Inflammatory macrophage treated with lipopolysaccharide for 1 hour (primary cell): ENCODE measurements at places on chromosomes 12 and 14.
A peak's percentile ranks its signal among the peaks of the same experiment; 100 is the strongest.

- DNase-seq: no peak
Observed at GRCh38 chr12:111578971-111579340, 20.2 kb downstream of the ATXN2 start.

GRCh38 chr12:49671031-49671765, 36.0 kb downstream of the FMNL3 start:
- peak; percentile 55 for DNase-seq

DNA sequence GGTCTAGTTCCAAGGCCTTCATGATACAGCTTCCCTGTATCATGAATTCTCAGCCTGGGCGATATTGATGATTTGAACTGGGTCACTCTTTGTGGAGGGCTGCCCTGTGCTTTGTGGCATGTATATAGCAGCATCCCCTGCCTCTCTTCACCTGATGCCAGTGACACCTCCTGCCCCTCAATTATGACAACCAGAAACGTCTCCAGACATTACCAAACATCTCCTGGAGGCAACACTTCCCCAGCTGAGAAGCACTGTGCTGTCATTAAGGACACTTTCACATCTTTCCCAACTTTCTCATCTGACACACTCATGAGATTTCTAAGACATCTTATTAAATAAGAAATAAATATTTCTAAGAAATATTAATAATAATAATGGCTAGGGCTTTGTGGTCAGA, 315.3 kb downstream of the BCL11B start:
- peak; percentile 71 for DNase-seq

DNA sequence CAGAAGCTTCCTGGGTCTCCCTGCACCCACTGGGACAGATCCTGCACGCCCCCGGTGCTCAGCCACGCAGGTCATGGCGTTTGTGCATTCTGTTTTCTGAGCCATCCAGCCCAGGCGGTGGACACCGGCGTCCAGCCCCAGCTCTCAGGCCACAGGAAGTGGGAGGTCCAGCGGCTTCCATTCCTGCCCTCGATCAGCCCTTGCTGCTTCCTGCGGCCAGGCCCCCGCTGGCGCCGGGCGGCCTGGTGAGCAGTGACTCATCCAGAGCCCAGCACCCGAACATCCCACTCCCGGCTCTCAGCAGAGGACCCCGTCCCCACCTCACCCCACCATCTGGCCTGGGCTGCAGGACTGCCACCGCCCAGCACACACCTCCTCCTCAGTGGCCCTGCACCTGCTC, 18.0 kb upstream of the NUDT14 start:
- DNase-seq: no peak

DNA sequence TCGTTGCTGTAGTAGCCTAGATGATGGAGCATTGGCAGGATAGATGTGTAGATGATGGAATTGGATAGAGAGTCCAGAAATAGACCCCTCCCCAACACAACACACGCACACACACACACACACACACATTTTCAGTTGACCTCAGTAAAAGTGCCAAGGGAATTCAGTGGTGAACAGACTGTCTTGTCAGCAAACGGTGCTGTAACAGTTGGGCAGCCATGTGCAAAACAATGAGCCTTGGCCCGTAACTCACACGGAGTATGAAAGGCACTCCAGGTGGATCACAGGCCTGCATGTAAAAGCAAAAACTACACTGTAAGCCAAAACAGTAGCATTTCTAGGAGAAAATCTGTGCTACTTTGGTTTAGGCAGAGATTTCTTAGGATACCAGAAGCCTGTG, 87.8 kb downstream of the DDX51 start:
- no peak for DNase-seq

DNA sequence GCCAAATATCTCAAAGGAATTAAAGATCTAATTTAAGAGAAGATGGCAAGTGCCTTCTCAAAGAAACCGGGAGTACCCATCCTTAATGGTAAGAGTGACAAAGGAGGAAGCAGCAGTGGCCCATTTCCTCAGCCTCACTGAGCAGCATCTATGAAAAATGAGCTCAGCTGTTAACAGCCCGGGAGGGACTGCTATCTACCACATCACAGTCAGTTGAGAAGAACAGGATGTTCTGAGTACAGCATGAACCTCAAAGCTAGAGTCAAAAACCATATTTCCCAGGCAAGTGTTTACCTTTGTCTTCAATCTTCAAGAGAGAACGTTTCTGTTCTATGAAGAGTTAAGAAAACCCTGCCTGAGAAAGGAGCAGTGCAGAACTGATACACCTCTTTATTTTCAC, 115.0 kb downstream of the BTG1 start:
- DNase-seq: no peak

GRCh38 chr14:88016768-88017167, 11.8 kb downstream of the GPR65 start:
- no peak for DNase-seq

- DNase-seq: no peak
Observed at GRCh38 chr12:101027200-101027599, 182.8 kb downstream of the SLC5A8 start.

GRCh38 chr14:79831195-79831892, 380.0 kb downstream of the DIO2 start:
- DNase-seq: no peak

DNA sequence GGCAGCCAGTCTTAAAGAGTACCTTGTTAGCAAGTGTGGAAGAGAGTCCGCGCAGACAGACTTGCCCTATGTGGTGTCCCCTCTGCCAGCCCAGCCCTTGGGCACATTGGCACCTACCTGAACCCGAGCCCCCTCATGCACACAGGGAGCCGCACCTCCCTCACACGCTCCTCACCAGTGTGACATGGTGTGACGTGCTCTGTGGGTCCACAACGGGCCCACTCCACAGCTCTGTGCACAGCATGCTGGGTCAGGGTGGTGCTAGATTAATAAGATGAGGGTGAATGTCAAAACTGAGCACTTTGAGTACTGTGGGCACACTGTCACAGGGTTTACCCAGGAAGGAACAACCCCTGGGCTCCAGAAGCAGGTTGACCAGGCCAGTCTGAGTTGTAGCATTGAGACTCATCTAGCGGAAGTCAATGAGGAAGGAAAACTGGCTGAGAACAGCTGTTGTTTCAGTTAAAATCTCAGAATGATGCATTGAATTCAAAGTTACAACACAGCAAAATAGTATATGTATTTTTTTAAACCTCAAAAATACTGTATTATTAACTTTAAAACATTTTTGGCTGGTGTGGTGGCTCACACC, 53.4 kb upstream of the AMN start:
- DNase-seq: peak; percentile 11

DNA sequence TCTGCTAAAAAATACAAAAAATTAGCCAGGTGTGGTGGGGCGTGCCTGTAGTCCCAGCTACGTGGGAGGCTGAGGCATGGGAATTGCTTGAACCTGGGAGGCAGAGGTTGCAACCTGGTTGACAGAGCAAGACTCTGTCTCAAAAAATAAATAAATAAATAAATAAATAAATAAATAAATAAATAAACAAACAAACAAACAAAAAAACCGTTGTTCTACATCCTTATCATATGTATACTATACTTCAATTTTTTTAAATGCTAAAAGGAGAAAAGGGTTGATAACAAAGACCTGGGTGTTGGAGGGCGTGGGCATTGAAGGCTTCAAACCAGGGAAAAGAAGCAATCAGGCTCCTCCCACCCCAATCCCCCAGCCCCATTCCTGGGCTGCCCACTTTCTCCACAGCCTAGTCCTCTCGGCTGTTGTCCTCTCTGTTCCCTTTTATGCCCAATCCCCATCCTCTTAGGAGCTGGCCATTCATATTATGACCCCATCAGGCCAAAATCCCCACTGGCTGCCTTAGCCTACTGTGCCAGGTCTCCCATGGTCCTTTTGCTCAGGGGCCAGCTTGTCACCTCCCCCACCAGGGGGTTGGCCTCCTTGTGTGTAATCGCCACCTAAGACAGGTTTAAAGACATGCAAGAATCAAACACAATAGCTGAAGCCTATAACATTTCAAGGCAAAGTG, 30.2 kb downstream of the CLMN start:
- DNase-seq: no peak

- DNase-seq: no peak
Observed at GRCh38 chr14:80364274-80364673, 153.0 kb upstream of the DIO2 start.

DNA sequence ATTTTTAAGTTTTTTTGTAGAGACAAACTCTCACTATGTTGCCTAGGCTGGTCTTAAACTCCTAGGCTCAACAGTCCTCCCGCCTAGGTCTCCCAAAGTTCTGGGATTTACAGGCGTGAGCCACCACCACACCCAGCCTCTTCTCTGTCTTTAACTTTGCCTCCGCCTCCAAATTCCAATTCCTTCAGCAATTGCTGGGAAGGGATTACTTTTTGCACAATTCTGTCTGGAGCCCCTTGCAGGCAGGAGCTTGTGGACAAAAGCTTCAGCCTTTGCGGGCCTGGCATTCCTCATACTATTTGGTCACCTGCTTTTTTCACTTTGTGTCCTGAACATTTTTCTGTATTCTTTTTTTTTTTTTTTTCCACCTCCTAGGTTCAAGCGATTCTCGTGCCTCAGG, 26.0 kb downstream of the SH2B3 start:
- DNase-seq: no peak

DNA sequence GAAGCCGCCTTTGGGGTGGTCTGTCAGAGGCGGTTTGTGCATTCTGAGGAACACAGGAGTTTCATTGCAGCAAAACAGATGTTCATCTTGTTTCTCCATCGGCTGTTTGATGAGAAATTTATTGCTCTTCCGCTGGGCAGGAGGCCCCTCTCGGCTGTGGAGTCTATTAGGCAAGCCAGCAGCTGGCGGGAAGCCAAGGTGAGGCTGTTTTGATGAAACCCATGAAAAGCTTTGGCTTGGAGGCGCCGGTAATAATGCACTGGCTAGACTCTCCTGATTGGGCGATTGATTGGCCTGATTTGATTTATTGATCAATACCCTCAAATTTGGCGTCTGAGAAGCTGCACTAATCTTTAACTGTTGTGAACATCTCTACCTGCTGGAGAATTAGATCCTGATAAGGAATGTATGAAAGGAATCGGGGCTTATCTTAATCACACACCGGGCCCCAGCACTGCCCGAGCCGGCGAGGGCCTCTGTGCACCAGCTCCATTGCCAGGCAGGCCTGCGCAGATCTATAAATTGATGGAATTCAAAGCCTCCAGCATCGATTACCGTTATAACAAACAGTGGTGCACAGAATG, 187.7 kb downstream of the PHETA1 start:
- peak; percentile 44 for DNase-seq

GRCh38 chr14:50260511-50260910, 29.1 kb upstream of the SOS2 start:
- peak; percentile 12 for DNase-seq

DNA sequence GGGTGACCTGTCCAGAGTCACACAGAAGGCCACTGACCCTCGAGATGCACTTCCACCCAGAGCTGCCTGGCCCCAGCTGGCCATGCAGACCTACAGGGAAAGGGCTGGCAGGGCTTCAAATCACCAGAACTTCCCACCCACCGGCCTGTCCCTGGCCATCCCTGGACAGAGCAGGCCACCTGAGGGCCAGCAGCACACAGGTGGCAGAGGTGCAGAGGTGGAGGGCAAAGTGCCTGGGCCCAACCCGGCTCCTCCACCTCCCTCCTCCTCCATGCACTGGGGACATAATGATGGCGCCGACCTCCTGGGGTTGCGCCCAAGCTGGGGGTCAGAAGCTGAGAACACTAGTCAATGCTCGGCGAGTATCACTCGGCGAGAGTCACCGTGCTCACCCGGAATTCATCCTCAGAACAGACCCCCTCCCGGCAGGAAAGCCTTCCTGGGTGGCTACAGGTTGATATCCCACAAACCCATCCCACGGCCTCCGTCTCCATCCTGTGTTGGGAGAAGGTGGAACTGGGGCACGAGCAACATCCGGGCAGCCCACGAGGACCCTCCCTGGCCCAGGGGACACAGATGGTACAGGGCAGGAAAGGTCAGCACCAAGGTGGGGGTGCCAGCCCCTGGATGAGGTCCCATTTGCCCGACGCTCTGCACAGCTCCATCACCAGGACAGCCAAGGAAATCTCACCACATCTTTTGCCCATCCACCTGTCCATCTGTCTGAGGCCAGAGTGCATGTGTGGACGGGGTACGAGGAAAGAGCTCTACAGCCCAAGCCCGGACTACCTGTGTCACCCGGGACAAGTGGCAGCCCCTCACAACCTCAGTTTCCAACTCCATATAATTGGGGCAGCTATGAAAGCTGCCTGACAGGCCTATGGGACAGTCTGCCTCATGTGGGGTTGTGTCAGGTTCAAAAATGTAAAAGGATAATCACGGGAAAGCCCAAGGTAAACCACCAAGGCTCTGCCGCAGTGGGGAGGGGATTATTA, 10.8 kb downstream of the BEGAIN start:
- DNase-seq: no peak

DNA sequence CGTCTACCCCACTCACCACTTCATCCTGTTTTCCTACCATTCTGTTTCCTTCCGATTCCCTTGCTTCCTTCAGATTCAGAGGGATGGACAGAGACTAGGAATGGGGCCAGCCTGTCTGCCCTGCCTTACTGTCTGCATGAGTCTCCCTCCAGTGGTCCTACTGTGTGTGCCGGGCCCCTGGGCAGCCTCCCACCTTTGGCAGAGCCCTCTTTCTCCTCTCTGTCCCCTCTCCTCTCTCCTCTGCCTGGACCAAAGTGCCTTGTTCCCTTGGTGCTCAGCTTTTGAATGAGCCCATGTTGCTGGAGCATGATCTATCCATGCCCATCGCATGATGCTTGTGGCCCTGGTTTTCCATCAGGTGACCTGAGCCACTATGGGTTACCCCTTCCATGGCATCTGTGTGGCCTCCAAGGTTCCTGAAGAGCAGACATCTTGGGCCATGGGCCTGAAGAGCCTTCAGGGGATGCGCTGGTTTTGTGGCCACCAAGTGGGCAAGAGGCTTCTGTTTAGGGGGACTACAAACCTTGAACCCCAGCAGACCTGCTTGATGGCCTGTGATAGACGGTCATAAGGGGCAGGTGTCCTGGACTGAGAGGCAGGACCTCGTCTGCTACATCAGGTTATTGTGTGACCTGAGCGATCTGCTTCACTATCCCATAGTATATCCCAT, 54.2 kb upstream of the BCL11B start:
- DNase-seq: no peak

DNA sequence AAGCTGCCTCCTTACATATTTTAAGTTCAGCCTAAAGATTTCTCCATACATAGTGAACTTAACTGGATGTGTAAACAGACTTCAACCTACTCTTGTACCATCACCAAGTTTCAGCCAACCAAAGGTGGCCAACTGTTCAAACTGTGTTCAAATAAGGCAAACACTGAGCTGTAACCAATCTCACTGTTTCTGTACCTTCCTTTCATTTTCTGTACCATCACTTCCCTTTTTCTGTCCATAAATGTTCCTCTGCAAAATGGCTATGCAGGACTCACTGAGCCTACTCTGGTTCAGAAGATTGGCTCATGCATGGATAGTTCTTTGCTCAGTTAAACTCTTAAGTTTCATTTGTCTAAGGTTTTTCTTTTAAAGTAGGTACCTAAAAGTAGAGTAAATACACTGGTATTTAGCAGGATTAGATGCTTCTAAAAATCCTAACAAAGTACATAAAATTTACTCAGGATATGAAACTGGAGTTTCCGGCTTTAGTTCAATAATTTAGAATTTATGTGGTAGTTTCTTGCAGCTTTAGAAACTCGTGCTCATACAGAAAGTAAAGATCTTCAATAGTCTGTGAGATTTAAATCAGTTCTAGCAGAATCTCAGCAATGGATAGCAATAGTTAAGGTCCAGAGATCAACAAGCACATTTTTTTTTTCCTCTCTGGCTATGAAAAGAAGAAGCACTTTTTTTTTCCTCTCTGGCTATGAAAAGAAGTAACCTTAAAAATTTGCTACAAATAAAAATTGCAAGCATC, 282.0 kb upstream of the PPFIA2 start:
- DNase-seq: peak; percentile 19

- DNase-seq: peak; percentile 88
Observed at GRCh38 chr14:92531106-92531873, 17.7 kb downstream of the RIN3 start.
